Stimulated activated CD4-positive, alpha-beta T cell treated with anti-CD3 and anti-CD28 coated beads, Interleukin-15, amount 100 ng/mL, for 24 hours (primary cell): ENCODE measurements at places on chromosomes 13 and 19.

DNA sequence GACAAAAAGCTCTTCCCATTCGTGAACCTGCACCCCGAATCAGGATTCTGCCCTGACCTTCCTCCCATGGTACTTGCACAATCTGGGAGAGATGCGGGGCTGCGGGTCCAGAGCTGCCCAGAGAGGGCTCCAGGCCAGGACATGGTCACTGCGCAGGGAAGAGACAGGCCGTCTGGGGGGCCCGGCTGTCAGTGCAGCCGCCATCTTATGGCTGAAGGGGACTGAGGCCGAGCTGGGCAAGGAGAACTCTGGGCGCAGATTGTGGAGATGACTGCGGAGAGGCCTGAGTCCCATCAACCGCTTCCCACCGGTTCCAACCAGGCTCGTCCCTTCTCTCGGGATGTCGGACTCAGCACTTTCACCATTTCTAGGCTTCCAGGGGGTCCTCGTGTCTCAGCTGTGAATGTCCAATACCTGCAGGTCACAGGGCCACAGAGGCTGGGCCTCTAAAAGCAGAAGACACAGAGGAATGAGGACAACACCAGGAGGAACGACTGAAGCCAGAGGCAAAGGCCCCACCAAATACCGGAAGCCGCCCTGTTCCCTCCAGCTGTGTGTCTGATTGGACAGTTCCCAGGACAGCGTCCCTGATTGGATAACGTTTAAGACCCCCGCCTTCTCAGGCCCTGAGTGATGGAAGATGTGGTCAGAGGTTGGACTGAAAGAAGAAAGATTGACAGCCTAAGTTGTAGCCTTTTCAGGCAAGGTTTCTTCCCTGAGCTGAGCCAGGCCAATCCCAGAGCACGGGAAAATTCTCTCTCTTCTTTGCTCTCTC is 117.1 kb upstream of the ZNF91 start:
- DNase-seq = no peak

DNA sequence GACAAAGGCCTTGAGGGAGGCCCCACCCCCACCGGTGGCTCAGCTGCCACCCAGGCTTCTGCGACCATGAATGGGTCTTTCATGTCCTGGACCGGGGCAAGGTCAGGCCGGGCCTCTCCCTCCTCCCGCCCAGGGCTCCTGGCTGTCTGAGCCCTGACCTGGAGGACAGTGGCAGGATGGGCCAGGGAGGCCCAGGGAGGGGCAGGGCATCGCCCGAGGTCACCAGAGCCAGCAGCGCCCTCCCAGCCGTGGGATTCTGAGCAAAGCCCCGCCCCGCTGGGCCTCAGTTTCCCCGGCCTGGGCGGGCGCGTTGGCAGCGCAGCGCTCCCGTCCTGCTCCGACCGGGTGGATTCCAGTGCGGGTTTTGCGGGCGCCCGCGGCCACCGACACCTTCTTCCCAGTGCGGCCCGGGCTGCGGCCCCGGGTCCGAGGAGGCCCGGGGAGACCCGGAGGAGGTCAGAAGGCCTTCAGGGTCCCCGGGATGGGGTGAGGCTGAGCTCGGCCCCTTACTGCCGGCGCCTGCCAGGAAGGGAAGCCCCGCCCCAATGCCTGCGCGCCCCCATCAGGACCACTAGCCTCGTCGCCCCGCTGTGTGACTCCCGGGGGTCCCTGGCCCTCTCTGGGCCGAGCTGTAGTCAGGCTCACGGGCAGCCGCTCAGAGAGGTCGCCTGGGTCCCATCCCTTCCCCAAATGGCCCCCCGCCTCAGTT is 24.6 kb upstream of the SEMA6B start:
- DNase-seq = peak; percentile 55

GRCh38 chr19:12721656-12722565 is 1.8 kb downstream of the TNPO2 start:
- peak; percentile 61 for DNase-seq

DNA sequence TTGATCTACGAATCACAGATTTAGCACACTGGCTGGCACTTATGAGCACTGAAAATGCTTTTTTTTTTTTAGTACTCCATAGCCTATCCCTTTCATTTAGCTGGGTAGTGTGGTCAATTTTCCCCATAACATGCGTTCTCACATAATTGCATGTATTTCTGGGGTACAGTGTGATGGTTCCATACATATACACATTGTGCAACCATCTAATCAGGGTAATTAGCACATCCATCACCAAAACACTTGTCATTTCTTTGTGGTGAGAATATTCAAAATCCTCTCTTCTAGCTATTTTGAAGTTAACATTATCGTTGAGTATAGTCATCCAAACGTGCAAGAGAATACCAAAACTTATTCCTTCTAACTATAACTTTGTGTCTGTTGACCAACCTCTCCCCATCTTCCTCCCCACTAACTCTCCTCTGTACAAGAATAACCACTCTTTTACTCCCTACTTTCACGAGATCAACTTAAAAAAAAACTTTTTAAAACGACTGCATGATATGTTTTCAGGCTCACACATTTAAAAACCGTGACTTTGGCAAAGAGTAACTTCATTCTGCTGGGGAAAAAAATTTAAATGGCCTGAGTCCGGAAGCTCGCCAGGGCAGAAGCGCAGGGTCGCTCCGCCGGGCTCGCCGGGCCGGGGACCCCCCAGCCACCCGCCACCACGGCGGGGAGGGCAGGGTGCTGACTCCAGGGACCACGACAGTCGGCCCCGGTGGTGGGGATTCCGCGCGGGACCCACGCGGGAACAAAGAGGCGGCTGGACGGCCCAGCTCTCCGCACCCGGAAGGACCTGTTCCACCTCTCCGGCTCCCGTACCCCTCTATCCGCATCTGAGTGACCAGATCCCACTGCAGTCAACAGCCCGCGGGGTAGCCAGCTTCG is 868 bp upstream of the UBAC2 start:
- no peak for DNase-seq

DNA sequence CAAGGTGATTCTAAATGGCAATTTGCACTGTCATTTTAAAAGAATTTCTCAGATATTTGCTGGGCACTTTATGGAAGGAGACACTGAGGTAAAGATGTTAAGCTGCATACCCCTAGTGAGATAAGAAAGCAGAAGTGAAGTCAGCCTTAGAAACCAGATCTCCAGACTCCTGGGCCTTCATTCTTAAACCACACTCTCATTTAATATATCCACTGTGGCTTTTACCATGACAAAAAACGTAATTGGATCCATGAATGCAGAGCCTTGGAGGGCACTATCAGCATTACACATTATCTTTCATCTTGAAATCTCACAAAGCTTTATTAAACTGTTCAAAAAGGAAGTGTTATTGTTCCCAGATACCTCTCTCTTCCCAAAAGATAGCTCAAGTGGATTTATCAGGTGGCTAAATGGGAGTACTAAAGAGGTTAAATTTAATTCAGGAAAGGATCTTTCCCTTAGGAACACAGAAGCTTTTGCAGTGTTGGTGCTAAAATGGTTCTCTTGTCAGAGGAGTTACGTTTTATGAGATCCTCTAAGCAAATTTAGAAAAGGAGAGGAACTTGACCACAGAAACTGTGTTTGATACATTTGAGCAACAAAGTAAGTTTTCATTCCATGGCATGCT is 1060.4 kb downstream of the EFNB2 start:
- DNase-seq = no peak
